Inflammatory macrophage treated with lipopolysaccharide for 1 hour (primary cell): ENCODE measurements at places on chromosomes 3 and 15.

DNA sequence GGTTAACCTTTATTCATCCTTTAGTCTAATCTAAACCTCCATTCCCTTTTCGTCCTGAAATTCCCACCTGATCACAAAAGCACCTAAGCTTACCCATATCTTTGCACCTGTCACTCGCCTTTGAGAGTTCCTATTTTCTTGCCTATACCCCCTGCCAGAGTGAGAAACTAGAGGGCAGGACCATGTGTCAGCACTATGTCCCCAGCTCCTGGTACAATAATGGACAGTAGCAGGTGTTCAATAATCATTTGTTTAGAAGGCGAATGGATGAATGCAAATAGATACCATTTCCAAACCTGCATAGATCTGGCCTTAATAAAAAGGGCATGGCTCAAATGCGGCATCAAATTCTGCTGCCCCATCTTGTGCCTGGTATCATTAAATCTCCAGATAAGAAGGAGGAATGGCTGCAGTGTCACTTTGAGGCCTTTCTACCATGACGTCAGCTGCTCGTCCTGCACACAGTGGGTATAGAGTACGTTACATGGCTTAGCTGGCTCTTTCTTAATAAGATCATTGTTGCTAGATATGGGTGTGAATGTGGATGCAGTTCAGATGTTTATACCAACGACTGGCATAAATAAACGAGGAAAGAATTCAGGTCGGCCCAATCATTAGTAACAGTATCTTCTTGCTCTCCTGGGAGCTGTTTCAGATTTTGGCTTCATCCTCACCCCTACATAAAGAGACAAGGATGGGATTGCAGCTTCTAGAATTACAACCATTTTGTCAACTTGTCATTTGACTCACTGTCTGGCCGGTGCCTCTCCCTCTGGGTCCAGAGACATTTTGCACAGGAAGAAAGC, 148.7 kb downstream of the RORA start:
- no peak for DNase-seq

GRCh38 chr3:193129607-193130006, 111.4 kb upstream of the PLAAT1 start:
- no peak for DNase-seq

- no peak for DNase-seq
These were observed 175.5 kb upstream of the CD96 start for GRCh38 chr3:111366515-111366914.

- no peak for DNase-seq
These were observed 861.3 kb downstream of the ZPLD1 start for GRCh38 chr3:103295974-103296570.

- DNase-seq, result no peak
These were observed 273.4 kb downstream of the ARRDC4 start for GRCh38 chr15:98233873-98234272.

DNA sequence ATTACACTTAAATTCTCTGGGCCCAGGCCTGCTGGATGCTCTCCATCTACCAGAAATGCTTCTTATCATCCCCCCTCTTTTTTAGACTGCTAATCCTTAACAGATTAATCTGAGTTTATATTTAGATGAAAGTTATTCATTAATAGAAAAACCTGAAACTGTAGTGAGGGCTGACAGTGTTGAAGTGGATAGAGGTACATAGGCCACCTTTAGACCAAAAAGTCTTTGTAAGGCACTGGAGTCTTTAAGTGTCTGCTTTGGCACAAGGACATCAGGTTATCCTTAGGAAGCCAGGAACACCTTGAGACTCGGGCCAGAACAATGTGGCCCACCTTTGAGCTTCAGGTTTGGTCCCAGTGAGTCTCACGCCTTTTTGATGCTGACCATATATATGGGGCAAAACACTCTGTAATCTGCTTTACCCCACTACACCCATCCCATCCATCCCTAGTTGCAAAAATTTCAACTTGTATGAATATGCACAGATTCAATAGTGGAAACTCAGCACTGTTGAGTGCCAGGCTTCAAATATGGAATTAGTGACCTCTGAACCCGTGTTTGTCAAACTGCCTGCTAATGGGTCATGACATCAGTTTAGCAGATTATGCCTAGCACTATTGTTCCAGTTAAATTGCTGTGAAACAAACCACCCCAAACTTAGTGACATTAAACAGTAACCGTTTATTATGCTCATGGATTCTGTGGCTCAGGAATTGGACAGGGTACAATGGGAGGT, 44.0 kb downstream of the PDE8A start:
- no peak for DNase-seq

DNA sequence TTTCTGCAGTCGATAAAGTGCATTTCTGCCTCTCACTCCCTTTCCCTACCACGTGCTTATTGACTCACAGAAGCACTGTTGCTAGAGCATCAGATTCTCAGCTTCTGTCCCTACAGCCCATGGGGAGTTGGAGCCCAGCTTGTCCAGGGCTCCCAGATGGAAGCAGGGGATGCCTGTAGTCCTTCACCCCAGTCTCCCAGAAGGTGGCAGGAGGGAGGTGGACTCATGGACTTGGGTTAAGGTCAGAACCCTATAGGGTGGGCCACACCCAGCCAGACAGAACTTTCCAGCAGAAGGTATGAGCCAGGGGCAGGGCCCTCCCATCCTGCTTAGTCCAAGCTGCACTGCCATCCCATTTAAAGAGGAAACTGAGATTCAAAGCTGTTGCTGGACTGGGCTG, 33.1 kb upstream of the SEMA3F start:
- no peak for DNase-seq
